Tibial artery (tissue), 4 donors: ENCODE measurements at places on chromosomes 4 and X.
A peak's percentile ranks its signal among the peaks of the same experiment; 100 is the strongest.

- peak; percentile 36 for DNase-seq
These were observed 64.6 kb downstream of the COX7B2 start for GRCh38 chr4:46844325-46844917.

GRCh38 chr4:101973361-101973760 lies 182.8 kb downstream of the BANK1 start:
- no peak for DNase-seq

- DNase-seq = no peak
These were observed 35.8 kb downstream of the CPEB2 start for GRCh38 chr4:15037923-15038541.

GRCh38 chr4:105305019-105305836 lies 158.6 kb downstream of the TET2 start:
- no peak for DNase-seq

DNA sequence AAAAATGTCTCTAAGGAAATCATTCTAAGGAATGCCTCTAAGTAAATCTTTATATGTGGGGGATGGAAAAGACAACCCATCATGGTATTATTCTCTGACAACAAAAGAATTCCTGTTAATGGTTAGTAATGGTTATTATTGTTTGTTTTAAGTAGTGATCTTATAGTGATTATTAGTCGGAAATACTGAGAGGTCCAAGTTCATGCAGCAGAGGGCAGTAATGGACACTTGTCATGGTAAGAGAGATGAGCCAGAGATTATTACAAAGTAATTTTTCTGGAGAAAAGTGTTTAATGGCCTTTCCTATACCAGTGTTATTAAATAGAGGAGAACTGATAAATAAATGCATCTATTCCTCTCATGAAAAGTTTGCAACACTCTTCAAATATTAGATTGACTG lies 8.1 kb upstream of the DKK2 start:
- no peak for DNase-seq

DNA sequence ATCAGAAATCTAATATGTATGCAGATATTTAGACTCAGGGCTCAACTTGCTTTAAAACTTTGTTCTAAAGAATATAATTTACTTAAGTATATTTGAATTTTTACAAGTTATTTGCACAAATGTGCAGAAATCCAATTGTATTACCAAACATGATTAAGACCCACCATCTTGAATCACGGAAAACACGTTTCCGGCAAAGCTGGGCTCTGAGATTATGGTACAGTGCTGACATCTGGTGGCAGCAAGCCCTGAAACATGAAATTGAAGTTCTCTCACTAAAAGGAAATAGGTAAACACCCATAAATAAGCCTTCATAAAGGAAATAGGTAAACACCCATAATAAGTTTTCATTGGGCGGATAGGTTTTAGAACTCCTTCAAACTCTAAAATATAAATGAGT lies 98.3 kb upstream of the MAOA start:
- DNase-seq = peak; percentile 38

GRCh38 chr4:23161787-23162186 lies 469.1 kb downstream of the GBA3 start:
- no peak for DNase-seq

- DNase-seq = no peak
These were observed 310.0 kb downstream of the PDGFC start for GRCh38 chr4:156661555-156661954.

DNA sequence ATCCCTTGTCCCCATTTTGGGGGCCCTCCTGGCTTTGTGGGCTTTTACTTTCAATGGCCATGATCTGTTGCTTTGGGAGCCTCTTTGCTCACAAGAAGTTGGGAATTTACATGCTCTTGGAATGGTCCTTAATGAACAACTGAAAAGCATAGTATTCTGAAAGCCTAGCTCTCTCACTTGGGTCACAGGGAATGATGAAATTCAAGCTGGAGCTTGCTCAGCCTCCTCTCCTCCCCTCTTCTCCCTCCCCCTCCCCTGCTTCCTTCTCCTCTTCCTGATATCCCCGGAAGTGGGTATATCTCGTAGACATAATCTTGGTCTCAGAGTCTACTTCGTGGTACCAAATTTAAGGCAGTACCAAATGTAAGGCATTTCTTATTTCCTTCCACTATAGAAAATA lies 400.6 kb upstream of the NR3C2 start:
- no peak for DNase-seq

DNA sequence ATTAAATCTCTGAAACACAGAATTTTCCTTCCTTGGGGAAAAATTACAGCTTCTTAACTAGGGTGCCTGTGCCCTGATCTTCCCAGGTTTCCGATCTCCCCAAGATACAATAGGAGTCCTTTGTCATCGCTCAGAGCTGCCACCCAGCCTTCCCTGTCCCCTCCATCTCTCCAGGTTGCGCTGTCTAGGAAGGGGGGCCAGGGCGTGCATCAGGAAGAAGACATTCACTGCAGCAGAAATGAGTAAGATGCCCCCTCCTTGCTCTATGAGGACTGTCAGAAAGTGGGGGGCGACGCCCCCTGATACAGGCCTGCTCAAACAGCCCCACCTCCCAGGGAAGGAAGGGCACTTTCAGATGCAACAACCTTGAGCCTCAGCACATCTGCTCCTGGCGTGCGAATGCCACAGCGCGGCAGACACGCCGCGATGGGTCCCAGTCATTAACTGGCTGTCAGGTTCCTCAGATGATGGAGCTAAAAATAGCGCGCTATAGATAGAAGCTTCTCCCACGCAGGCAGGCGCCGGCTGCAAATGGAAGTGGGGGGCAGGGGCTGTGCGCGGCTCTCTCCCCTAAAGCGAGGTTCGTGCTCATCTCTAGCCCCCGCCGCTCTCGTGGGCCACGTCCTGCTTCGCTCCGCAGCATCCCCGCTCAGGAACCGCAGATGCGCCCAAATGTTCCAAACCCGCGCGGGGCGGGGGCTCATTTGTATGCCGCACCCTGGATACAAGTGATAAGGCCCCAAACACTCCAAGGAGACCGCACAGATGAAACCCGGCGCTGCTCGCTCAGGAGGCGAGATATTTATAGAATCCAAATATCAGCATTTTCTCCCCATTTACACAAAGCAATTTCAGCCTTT lies 57.6 kb upstream of the LGI2 start:
- DNase-seq = no peak

DNA sequence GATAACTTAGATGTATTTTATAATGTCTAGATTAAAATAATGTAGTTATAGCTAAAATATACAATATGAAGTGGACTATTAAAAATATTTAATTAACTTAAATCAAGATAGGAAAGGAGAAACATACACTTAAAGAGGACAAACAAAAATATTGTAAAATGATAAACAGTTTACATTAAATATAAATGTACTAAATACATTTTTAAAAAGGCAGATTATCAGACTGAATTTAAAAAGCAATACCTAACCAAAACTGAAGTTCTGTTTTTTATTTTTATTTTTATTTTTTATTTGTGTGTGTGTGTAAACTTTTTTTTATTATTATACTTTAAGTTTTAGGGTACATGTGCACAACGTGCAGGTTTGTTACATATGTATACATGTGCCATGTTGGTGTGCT lies 811.6 kb upstream of the INTU start:
- no peak for DNase-seq

- no peak for DNase-seq
These were observed 39.9 kb upstream of the CYP4V2 start for GRCh38 chr4:186151499-186151898.

- no peak for DNase-seq
These were observed at the start of gene PALLD for GRCh38 chr4:168496834-168497233. PALLD (plus strand) TSS chr4:168497052.

GRCh38 chr4:10207116-10207515 lies 90.5 kb upstream of the WDR1 start:
- DNase-seq = no peak

- no peak for DNase-seq
These were observed 19.0 kb downstream of the GAB1 start for GRCh38 chr4:143355540-143356217.

GRCh38 chrX:29903360-29903759 lies 312.0 kb upstream of the MAGEB2 start:
- no peak for DNase-seq

GRCh38 chr4:187934766-187935165 lies 60.8 kb upstream of the ZFP42 start:
- no peak for DNase-seq

- DNase-seq = no peak
These were observed 18.4 kb upstream of the FAM47E start for GRCh38 chr4:76233083-76233482.

DNA sequence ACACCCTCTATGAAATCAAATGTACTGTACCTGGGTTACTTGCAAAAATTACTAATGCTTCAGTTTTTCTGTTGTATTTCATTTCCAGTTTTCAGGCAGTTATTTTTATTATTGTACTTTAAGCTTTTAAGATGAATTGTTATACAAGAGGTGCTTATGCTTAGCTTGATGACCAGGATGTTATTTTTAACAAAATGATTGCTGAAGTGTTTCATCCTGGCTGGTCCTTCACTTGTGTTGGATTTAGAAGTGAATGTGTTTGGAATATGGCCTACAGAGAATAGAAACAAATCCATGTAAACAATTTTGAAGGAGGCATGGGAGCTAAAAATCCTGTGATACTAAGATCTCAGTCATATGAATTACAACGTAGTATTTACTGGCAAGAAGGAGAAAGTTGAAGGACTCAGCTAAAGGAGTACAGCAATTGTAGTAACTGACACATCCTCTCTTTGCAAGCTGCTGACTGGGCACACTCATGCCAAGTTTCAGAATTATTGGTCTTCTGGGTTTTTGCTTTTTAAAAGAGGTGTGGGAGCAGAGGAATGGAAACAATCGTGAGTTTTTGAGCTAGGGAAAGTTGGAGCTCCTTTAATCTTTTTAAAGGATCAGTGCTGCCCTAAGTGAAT lies 9.2 kb downstream of the UBE2A start:
- no peak for DNase-seq

GRCh38 chrX:133859336-133859735 lies 126.1 kb downstream of the GPC3 start:
- DNase-seq = no peak

- DNase-seq = no peak
These were observed 46.0 kb upstream of the TMEM184C start for GRCh38 chr4:147571036-147571770.

DNA sequence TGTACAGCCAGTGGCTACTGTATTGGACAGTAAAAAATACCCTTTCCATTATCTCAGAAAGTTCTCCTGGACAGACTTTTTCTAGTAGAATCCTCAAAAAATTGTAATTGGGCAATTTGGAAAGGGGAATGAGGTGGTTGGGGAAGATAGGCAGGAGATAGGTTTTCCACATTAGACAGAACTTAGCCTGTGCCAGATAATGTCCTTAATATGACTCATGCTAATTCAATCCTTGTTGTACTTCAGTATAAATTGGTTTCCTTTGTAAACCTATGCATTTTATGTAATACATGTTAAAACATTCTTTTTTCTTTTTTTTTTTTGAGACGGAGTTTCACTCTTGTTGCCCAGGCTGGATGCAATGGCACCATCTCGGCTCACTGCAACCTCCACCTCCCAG lies 8.9 kb downstream of the EIF4E start:
- no peak for DNase-seq

- DNase-seq = no peak
These were observed 8.1 kb upstream of the TBC1D25 start for GRCh38 chrX:48531358-48531959.

- no peak for DNase-seq
These were observed 659.6 kb upstream of the INTU start for GRCh38 chr4:126973201-126973600.

GRCh38 chrX:134692990-134693389 lies 34.7 kb upstream of the PLAC1 start:
- no peak for DNase-seq

DNA sequence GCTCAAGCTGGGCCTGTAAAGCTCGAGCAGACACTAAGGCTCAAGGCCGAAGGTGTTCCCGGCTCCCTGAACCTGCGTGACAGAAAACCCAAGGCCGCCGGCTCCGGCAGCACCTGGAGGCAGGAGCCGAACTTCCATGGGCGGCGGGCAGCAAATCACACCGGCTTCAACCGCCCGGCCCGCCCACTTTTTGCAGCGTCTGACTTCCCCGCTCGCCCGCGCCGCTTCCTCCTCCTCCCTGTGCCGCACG lies 940 bp upstream of the NSD2 start:
- peak; percentile 84 for DNase-seq
